T-helper 9 cell (primary cell): ENCODE measurements at places on chromosomes 12 and 14.

DNA sequence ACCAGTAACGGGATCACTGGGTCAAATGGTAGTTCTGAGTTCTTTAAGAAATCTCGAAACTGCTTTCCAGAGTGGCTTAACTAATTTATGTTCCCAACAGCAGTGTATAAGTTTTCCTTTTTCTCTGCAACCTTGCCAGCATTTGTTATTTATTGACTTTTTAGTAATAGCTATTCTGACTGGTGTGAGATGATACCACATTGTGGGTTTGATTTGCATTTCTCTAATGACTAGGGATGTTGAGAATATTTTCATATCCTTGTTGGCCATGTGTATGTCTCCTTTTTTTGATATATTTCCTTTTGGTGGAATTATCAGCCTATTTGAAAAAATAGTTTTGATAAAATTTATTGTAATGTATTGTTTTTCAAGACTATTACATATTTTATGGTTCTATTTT, 701.2 kb upstream of the FBXO33 start:
- no peak for DNase-seq

DNA sequence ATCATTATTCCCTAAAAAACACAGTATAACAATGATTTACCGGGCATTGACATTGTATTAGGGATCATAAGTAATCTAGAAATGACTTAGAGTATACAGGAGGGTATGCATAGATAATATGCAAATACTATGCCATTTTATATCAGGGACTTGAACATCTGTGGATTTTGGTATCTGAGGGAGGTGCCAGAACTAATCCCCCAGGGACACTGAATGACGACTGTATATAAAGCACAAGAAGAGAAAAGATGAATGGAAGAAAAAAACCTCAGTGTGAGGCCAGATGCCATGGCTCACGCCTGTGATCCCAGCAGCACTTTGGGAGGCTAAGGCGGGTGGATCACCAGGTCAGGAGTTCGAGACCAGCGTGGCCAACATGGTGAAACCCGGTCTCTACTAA, 25.5 kb upstream of the COX6A1 start:
- no peak for DNase-seq

GRCh38 chr12:58095002-58095401, 153.6 kb downstream of the ATP23 start:
- DNase-seq = no peak

- no peak for DNase-seq
Observed at GRCh38 chr14:35978561-35978960, 152.4 kb downstream of the BRMS1L start.

GRCh38 chr12:21483531-21483930, 17.9 kb downstream of the RECQL start:
- DNase-seq = no peak

DNA sequence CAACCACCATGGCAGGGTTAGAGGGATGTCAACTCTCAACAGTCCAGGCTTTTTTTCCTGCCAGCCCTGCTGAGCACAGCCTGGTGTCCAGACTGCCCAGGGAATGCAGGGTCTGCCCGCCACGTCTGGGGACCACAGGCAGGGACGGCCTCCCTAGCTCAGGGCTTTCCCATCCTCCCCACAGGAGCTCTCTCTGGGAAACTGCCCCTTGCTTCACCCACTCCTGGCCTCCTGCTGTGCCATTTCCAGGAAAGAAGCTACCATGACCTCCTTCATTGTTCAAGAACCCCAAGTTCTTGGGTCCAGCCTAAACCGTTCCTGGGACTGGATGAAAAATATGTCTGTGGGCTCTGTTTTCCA, 4.8 kb downstream of the SCNN1A start:
- no peak for DNase-seq

DNA sequence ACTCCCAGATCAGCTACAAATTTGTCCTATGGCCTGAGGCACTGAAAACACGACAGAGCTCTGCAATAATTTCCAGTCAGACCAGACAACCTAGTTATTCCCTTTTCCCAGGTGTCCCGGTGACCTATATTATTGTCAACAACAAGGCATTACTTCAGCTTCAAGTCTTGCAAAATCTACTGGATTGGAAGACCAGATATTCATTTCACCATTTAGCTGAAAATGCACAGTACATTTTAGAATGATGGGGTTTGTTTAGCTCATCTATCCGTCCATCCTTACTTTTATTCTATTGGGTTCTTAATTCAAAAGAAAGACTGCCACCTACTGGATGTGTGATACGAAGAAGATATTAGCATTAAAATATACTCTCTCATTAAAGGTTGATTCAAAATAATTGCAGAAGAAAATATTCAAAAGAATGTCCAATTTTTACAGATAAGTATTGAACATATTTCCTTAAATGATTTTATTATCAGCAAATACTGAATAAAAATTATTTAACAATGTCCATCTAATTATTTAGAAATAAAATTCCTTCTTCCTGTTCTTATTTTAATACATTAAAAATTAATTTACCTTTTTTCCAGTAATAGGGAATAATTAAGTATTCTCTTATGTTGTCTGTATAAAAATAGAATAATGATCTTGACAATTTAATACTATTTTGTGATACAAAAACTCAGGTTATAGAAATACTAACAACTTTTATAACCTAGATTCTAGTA, 244.9 kb upstream of the LRIG3 start:
- no peak for DNase-seq

DNA sequence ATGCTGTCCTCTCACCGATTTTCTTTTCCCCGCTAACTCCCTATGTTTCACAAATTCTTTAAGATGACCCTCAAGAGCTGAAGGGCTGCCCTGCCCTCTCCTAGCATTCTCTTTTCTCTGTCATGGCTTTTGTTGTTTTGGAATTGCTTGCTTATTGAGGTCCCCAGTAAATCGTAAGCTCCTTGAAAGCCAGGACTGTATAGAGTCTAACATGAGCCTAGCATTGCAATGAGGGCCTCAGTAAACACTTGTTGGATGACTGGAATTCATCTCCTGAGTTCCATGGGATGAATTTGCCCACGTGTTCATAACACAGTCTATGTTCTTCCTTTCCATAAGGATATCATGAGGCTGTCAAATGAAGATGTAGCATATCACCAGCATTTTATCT, 92.2 kb downstream of the APAF1 start:
- no peak for DNase-seq

DNA sequence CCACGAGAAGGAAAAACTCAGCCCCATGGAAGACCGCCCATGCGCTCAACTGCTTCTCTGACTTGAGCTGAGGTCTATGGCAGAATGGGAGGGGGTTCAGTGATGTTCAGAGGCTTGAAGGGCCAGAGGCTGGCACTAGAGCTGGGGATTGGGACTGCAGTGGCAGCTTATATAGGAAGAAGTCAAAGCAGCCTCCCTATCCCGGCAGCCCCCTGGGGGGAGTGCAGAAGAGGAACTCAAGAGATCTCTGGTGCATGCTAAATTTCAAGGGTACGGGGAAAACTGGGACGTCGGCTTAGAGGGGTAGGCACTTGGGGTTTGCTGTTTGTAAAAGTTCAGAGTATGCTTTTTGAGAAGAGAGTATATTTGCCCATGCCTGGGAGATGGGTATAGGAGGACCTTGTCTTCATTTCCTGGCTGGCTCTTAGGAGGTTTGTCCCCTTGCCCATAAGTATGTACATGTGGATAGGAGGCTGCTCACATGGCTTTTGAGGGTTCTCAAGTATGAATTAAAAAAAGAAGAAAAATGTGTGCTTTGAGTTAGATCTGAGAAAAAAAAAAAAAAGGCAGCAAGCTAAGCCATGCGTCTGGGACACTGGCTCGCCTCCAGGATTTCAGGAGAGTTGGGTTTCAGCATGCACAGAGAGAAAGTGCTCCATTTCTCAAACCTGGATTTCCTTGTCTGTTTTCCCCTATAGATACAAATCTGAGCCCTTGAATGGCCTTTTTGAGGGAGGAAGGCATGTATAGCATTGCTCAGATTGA, 3.2 kb upstream of the MEG3 start:
- DNase-seq = no peak

DNA sequence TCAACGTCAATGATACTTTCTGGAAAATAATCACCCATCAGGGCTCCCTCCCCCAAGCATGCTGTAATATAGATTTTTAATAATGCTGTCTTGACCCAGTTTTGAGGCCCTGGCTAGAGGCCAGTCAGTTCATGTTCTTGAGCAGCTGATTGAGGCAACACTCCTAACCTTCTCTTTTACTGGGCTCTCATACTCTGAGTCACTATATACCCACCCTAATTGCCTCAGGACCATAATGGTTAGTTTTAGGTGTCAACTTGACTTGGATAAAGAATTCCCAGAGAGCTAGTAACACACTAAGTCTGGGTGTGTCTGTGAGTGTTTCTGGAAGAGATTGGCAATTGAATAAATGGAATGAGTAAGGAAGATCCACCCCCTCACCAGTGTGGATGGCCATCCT, 527.0 kb upstream of the ATP2B1 start:
- no peak for DNase-seq

DNA sequence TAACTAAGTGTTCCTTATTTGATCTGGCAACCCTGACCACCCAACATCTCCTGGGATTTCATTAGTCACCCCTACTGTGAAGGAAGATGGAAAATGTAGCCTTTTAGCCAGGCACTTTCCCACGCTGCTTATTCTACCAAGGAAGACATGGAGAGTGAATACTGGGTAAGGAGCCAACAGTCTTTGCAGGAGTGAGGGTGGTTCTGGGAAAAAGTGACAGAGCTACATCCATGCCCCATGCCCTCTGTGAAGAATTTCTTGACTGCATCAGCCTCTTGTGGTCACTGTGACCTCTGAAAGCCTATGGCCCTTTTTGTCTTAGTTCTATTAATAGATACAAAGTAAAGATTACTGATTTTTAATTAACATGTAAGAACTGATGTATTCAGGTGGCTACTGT, 196.0 kb upstream of the EEA1 start:
- no peak for DNase-seq

- DNase-seq = no peak
Observed at GRCh38 chr12:81759190-81760051, at the start of gene PPFIA2. TSS of gene PPFIA2 (minus strand) at chr12:81759350.

DNA sequence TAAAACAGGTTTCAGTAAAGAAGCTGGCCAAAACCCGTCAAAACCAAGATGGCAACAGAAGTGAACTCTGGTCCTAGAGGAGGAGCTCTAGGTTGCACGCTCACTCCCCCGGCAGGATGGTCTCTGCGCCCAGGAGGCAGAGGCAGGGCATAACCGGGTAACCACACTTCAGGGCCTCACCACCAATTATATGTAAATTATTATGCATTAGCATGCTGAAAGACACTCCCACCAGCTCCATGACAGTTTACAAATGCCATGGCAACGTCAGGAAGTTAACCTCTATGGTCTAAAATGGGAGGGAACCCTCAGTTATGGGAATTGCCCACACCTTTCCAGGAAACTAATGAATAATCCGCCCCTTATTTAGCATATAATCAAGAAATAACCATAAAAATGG, 20.1 kb upstream of the SLC6A12 start:
- DNase-seq = no peak

DNA sequence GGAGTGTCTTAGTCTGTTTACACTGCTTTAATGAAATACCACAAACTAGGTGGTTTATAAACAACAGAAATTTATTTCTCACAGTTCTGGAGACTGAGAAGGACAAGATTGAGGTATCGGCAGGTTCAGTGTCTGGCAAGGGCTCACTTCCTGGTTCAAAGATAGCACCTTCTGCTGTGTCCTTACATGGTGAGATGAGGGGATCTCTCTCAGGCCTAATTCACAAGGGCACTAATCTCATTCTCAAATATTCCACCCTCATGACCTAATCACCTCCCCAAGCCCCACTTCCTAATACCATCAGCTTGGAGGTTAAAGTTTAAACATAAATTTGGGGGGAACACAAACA, 35.0 kb upstream of the PLEK2 start:
- DNase-seq = no peak

DNA sequence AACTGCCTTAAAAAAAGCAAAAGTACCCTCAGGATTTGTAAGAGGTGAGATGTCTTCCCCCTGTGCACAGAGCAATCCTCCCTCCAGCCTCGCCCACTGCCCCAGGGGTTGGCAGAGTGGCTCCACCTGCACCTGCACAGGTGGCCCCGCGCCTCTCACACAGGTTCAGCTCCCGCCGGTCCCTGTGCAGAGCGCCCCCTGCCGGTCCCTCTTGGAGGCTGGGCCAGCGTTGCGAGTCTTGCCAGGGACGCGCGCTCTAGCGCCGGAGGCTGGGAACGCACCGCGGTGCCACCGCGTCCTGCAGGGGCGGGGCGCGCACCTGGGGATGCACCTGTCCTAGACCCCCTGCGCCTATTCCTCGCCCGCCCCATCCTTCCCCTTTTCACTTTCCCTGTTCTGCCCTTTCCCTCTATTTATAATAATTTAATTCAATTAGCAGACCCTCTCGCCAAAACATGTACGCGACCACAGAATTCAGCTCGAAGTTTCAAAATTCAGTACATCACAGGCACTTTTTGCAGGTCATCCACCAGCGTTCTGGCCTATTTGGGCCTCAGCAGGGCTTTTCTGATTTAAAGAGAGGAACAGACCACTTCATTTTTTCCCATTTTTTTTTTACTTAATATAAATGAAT, 618.6 kb downstream of the AACS start:
- DNase-seq = no peak

DNA sequence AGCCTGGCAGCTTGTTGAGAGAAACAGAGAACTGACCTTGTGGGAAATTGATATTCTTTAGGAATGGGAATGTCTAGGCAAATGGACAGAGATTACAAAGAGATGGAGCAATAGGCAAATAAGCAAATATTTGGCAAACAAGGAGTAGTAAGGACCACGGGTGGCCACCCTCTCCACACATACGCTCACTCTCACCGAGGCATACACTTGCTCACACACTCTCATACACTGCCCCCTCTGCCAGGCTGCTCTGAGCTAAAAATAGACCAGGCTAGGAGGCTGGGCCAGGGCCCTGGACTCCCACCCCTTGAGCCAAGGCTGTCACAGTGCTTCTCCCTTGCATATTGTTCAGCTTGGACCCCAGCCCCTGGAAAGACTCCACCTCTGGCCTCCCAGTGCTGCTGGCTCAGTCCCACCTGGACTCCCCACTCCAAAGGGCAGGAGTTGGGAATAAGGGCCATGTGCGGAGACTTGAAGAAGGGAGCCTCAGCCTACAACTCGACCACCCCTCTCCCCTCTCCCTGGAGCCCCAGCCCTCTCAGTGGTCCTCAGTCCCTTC, 1.1 kb downstream of the PPP1R1A start:
- DNase-seq = no peak

DNA sequence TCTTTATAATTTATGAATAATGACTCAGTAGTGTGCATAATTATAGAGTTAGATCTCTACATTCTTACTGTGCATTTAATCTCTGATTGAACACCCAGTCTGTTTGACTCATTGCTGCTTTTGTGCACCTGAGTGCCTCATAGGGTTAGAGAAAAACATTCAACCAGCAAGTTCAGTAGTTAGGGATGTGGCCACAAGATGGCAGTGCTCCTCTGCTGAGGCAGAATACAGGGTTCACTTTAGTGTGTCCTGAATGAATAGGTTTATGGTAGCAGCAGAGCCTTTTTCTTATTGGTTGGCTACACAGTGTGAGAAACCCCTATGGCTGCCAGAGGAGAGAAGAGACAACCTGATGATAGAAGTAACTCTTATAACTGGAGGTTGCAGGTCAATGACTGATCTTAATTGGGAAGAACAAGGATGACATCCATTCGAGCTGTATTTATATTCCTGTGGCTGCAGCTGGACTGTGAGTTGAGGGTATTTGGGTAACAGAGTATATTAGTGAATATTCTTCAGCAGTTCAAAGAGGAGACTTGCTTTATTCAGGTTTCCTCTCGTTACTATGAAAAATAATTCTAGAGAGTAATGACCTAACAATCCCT, 194.9 kb upstream of the OR4E1 start:
- DNase-seq = peak; percentile 62
